ENCODE measurements at places on chromosomes 12 and 14. TPM values are rescaled to one million over a fixed set of nuclear protein-coding genes. Genes with fewer than 3 reads are reported as not detected.

- no peak for DNase-seq
Observed at GRCh38 chr12:41151793-41152192, 36.3 kb upstream of the PDZRN4 start.

GRCh38 chr12:132469423-132469822 is 20.5 kb upstream of the FBRSL1 start:
- no peak for DNase-seq

GRCh38 chr12:95955549-95956159 is 12.5 kb downstream of the AMDHD1 start:
- DNase-seq: no peak

Gene TMEM119
- total RNA-seq: not detected

Gene LRRC10
- total RNA-seq: not detected

Gene CATSPERB
- total RNA-seq: not detected

Measured in OCI-LY7 (cell line).